ENCODE measurements at places on chromosomes 1 and 21.

DNA sequence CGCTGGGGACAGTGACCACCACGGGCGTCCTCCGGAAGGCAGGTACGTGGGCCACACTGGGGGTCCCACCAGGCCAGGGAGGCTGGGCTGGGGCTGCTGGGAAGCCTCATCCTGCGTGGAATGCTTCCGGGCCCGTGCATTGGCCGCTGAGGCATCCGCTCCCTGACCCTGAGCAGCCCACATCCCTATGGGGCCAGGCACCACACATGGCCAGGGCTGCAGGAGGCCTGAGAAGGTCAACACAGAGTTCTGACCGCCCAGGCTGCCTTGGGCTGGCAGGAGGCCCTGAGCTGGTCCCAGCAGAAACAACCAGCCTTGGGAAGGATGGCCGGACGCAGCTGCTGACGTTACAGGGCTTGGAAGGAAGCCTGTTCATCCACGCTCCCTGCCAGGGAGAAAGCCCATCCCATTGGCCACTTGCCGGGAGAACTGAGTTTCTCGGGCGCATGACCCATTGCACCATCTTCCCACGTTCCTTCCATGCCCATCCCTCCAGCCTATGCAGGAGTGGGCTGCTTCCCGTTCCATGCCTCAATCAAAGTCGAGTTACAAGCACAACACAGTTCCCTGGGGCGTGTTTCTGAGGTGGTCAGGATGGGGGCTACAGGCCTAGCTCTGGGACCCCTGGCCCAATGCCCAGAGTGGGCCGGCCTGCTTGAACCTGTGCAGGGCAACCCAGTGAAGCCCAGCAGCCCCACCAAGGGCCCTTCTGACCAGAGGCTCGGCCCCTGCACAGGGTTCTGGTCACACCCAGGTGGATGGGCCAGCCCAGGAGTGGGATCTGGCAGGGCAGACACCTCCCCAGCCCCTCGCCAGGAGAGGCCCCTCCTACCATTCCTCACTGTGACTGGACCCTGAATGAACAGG lies 31.7 kb downstream of the TRIM11 start:
- no peak for DNase-seq

DNA sequence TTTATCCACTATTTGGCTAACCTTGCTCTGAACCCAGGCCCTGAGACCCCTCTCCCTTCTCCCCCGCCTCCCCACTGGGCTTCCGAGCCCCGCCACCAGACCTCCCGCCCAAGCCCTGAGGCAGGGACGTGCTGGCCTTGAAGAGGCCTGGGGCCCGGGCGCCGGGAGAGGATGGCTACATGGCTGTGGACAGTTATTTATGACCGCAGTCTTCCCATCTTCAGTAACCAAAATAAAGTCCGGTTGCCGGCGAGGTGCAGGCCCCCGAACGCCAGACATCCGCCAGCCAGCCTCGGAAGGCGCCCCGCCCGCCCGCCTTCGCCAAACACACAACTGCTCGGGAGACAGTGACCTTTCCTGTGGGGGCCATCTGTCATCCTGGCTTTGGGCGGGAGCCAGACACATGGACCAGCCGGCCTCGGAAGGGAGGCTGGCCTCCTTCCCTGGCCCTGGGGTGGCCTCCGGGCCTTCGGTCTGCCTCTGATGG lies 69.0 kb downstream of the DHRS3 start:
- no peak for DNase-seq

GRCh38 chr1:111030590-111030989 lies 66.9 kb upstream of the LRIF1 start:
- peak; percentile 13 for DNase-seq

DNA sequence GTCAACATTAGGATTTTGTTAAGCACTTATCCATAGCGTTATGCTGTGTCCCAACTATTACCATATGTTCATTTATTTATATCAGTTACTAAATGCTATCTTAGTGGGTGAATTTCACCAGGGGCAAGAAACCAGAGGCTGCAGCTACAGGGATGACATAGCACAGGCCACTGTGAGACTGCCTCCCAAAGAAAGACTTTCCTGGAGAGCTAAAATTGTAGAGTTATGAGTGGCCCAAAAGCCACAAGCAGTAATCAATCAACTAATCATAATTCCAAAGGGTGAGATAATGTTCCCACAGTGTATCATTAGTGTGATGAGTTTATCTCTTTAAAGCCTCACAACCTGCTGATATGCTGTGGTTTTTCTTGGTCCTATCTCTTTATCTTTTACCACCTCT lies 3.8 kb upstream of the TGFB2 start:
- DNase-seq = no peak

GRCh38 chr21:41147096-41147978 lies 20.6 kb upstream of the BACE2 start:
- DNase-seq = no peak

DNA sequence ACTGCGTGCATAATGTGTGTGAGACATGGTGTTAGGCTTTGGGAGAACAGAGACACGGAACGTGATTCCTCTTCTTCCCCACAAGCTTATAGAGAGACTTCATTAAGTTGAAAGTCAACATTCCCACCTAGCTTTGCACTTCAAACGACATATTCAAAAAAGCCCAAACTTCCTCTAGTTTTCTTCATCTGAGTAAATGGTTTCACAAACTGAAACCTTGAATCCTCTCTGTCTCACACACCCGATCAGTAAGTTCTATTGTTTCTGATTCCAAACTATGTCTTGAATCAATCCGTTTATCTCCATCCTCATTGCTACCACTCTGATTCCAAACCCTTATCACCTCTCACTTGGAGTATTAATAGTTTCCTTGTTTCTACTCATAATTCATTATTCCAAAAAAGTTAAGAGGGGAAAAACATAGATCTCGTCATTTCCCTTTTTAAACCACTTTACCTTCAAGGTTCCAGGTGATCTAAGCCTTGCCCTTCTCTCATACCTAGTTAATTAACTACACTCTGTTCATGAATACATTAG lies 1.6 kb upstream of the METTL18 start:
- no peak for DNase-seq

DNA sequence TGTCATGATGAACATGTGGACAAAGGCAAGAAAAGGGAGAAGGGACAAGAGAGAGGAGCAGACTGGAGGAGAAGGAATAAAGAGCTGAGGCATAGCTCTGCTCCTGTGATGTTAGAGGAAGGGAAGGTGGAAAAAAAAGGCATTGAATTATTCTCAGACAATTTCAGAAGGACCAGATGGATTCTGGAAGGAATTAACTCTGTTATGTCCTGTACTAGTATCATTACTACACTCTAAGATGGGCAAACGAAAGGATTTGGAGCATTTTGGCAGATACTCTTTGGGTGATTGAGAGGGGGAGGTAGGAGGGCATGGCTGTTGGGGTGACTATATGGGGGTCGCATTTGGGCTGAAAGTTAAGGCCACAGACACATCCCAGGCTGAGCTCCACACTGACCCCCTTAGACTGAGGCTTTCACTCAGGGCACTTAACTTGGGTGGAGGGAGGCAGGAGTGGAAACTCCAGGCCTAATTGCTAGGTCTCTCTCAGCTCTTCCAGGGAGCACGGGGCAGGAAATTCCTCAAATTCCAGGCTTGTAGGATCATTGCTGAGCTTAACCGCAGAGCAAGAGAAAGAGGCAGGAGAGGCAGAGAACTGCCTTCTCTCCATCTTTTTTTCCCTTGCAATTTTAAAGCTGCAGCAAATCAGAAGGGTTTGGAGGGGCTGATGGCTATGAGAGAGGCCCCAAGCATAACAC lies 25.9 kb downstream of the KIRREL1 start:
- no peak for DNase-seq

DNA sequence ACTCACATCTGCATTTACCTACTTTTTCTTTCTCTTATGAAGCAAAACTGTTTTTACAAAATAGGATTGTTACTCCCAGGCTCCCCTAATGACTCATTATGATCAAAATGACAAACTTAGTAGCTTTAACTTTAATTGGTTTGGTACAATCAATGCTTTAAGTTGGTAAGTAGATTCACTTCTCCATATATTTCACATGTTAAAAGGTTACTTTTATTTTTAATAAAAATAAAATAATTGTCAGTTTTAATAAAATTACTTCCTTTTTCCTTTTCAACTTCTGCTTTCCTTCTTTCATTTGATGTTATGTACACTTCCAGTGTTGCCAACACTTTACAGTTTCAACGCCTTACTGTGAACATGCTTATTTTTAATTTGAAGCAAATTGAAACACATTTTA lies 477.6 kb downstream of the SETD4 start:
- DNase-seq = no peak

GRCh38 chr1:71987181-71987580 lies 295.2 kb downstream of the NEGR1 start:
- no peak for DNase-seq

DNA sequence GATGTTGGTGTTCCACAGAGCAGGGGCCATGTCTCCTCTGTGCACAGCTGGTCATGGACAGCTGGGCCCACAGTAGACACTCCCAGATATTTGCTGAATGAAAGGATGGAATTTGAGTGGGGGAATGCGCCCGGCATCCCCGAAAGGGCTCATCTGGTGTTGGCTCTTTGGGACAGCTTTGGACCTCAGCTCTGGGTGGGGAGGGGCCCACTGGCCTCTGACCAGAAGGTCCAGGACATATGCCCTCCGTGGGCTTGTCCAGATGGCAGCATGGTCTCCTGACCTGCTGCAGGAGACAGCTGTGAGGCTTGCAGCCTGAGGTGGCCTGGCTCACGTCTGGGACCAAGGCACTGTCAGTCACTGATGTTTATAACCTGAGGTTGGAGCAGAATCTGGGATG lies 160.4 kb upstream of the AJAP1 start:
- DNase-seq = no peak

- no peak for DNase-seq
Measured at GRCh38 chr1:221782477-221782876, 40.6 kb upstream of the DUSP10 start.

DNA sequence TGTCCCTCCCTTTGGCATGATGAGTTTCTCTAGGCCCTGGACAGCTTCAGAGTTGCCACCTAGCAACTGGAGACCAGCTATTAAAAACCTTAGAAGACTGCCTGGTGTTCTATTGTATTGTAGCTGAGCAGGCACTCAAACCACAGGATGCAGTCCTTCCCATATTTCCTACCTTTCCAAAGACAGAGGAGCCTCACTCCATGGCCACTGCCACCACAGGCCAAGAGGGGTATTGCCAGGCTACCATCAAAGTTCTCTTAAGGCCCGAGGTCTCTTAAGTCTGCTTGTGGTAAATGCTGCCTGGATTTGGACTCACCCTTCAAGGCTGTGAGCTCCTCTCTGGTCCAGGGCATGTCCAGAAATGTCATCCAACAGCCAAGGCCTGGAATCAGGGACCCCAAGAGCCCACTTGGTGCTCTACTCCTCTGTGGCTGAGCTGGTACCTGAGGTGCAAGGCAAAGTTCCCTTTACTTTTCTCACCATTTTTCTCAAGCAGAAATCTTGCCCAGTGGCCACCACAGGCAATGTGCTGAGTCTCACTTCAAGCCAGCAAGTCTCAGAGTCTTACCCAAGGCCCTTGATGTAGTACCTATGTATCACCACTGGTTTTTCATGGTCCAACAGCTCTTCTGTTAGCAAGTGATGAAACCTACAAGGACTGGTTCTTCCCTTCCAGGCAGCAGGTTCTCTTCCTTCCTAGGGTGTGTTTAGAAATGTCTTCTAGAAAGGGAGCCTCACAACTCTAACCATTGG lies 269.4 kb downstream of the AMY1C start:
- no peak for DNase-seq

GRCh38 chr21:41108668-41109585 lies 59.0 kb upstream of the BACE2 start:
- DNase-seq = no peak

GRCh38 chr1:68495532-68495931 lies 1.4 kb downstream of the DEPDC1 start:
- DNase-seq = no peak

DNA sequence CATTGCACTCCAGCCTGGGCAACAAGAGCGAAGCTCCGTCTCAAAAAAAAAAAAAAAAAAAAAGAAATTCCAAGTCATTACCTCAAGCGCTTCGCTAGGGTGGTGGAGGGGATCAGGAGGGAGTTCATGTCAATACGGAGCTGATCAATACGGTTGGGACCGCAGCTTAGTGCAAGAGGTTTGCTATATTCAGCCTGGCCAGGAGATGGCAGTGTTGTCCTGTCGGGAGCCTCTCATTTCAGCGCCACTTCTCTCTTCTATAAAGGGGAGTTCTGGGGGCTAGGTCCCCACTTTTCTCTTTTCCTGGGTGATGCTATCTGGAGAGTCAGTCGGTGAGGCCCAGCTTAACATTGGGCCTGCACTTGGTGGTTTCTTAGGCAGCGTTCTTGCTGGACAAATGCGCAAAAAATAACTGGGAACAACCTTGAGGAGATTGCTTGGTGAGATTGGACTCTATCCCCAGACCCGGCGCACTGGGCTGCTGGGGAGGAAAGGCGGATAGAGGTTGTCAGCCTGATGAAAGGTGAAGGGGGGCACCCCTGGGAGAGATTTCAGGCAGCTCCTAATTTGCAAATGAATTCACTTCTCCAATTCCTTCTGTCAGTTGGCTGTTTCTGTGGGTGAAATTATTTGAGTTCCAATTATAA lies 40.4 kb downstream of the KIAA0040 start:
- DNase-seq = peak; percentile 50

Measured in activated T-helper 1 cell treated with Interleukin-2 at 50 U/mL for 16 hours (primary cell).